Tibial nerve (tissue), 4 donors: ENCODE measurements at places on chromosomes 4 and X. TPM values are rescaled to one million over a fixed set of nuclear protein-coding genes. Genes with fewer than 3 reads are reported as not detected.

- H3K27me3 ChIP-seq: no peaks in the 10 kb centered on the region
- no peaks in the 10 kb centered on the region for H3K36me3 ChIP-seq
- no peak overlapping the region for H3K27ac ChIP-seq
These were observed 30.6 kb downstream of the BBS12 start for GRCh38 chr4:122762966-122763716.

DNA sequence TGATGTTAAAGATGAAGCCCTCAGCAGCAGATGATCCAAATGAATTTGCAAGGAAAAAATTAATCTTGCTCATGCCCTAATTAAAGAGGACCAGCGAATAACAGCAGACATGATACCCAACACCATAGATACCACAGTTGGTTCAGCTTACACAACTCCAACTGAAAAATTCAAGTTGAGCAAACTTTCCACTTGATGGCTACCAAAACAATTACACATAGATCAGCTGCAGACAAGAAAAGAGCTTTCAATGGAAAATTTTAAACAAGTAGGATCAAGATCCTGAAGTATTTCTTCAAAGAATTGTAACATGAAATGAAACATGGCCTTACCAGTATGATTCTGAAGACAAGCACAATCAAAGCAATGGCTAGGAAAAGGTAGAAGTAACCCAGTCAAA lies 90.0 kb downstream of the KLHL13 start:
- H3K4me3 ChIP-seq: no peak overlapping the region
- DNase-seq: no peak
- no peaks in the 10 kb centered on the region for H3K4me1 ChIP-seq

GRCh38 chr4:119299741-119300100 lies 22.2 kb downstream of the FABP2 start:
- H3K4me3 ChIP-seq: peak overlapping the region; percentile 65
- peaks cover 7% of the 10 kb centered on the region for H3K36me3 ChIP-seq
- H3K27ac ChIP-seq: peak overlapping the region; percentile 93
- H3K4me1 ChIP-seq: no peaks in the 10 kb centered on the region

CCKAR gene
- total RNA-seq: not detected

DNA sequence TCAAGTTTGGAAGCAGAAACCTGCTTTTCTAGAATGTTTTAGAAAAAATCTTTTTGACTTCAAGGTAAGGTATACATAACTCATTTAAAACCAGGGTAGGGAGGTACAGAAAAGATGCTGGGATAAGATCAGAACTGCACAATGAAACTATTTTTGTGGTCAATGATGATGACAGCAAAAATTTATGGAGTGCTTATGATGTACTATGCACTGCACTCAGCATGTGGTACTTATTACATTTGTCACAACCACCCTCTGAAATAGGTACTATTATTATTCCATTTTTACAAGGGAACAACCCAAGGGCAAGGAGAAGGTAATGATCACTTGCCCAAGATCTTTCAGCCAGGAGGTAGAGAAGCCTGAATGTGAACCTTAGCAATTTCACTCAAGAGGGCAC lies 8.0 kb downstream of the GPM6B start:
- no peak overlapping the region for H3K27ac ChIP-seq
- DNase-seq: no peak
- H3K27me3 ChIP-seq: no peaks in the 10 kb centered on the region
- H3K4me1 ChIP-seq: no peaks in the 10 kb centered on the region
- no peak overlapping the region for H3K4me3 ChIP-seq

- no peak overlapping the region for H3K27ac ChIP-seq
- no peaks in the 10 kb centered on the region for H3K27me3 ChIP-seq
- no peaks in the 10 kb centered on the region for H3K36me3 ChIP-seq
- no peaks in the 10 kb centered on the region for H3K4me1 ChIP-seq
- H3K4me3 ChIP-seq: no peak overlapping the region
These were observed 24.3 kb downstream of the CXCL13 start for GRCh38 chr4:77629885-77630284.

SLC9B1 gene
- total RNA-seq: 2.8 TPM

DNA sequence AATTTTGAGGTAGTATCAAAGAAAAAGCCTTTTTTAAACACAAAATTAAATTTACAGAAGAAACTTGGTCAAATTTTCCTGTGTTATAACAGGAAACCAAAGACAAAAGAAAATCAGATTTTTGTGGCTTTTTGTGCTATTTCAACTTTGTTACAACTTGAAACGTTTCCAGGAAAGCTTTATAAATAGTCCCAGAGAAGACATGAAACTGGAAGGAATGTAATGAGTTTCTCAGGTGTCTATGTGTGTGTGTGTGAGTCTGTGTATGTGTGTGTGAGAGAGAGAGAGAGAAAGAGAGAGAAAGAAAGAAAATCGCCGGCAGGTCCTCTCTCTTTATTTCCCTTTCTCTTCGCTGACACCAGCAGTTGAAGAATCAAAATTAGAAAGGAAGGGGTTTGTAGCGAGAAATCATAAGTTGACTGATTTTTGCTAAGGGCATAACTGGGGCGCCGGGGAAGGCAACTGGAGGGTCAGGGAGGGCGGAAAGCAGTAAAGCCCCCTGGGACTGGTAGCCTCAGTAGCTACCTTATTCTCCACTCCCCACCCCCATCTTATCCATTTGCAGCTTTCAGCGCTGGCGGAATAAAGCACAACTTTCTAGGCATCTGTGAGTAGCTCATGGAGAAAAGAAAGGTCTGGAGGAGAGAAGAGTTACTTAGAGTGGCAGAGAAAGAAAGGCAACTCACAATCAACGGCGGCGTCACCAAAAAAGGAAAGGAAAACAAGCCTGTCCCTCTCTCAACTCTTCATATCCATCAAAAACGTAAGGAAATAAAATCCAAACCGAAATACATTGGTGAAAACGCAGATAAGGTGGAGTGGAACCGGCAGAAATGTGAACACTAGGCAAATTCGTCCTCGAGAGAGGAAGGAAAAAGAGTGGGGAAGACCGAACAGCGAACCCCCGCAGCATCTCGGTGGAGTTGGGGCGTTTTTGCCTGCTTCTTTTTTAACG lies 1.3 kb downstream of the TMEM47 start:
- H3K27me3 ChIP-seq: no peaks in the 10 kb centered on the region
- no peaks in the 10 kb centered on the region for H3K36me3 ChIP-seq
- peak overlapping the region; percentile 48 for H3K27ac ChIP-seq
- DNase-seq: no peak
- H3K4me1 ChIP-seq: no peaks in the 10 kb centered on the region

WWC2 gene
- 38.2 TPM for total RNA-seq

DNA sequence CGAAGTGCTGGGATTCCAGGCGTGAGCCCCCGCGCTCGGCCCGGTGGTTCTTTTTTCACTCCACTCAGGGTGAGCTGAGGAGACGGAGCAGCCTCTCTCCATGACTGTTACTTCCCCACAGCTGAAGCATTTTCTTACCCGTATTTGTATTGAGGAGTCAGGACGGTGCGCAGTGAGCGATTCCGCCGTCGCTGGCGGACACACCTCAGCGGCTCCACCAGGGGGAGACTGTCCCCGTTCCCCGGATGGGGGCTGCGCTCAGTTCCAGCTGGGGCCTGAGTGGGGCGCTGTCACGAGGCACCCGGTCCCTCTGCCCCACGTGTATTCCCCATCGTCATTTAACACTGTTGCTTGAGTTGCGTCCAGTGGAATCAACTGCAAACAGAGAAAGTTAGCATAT lies 844.0 kb upstream of the FRG1 start:
- H3K36me3 ChIP-seq: no peaks in the 10 kb centered on the region
- H3K27me3 ChIP-seq: no peaks in the 10 kb centered on the region
- no peaks in the 10 kb centered on the region for H3K4me1 ChIP-seq
- H3K4me3 ChIP-seq: no peak overlapping the region

MAGEA4 gene
- not detected for total RNA-seq

DNA sequence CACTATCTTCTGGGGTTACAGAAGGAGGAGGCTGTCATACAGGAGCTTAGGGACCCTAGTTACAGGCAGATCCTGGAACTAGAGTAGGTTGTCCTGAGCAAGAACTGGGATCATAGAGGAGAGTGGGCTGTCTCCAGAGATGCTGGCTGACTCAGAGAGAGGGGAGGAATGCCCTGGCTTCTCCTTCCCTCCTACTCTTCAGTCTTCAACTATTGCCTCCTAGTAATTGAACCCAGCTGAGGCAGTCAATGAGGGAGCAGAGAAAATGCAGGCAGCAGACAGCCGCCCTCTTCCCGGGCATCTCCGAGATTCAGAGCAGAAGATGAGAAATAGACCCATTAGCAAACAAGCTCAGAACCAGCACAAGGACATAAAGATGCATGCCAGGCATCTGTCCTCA lies 118.3 kb upstream of the PDE5A start:
- H3K4me1 ChIP-seq: peaks cover 21% of the 10 kb centered on the region
- H3K27me3 ChIP-seq: no peaks in the 10 kb centered on the region
- DNase-seq: no peak
- no peaks in the 10 kb centered on the region for H3K36me3 ChIP-seq

- H3K4me1 ChIP-seq: no peaks in the 10 kb centered on the region
- H3K36me3 ChIP-seq: no peaks in the 10 kb centered on the region
- no peak overlapping the region for H3K27ac ChIP-seq
- H3K4me3 ChIP-seq: no peak overlapping the region
- no peaks in the 10 kb centered on the region for H3K27me3 ChIP-seq
- DNase-seq: no peak
These were observed 324.1 kb upstream of the DIPK2B start for GRCh38 chrX:45524805-45525204.

RASSF6 gene
- not detected for total RNA-seq

GRCh38 chrX:22690116-22690515 lies 309.6 kb upstream of the DDX53 start:
- no peak for DNase-seq
- H3K27ac ChIP-seq: no peak overlapping the region
- no peaks in the 10 kb centered on the region for H3K4me1 ChIP-seq
- no peaks in the 10 kb centered on the region for H3K27me3 ChIP-seq
- H3K4me3 ChIP-seq: no peak overlapping the region
- H3K36me3 ChIP-seq: no peaks in the 10 kb centered on the region
